ENCODE measurements at places on chromosomes 4 and X.

GRCh38 chr4:4866124-4866865 lies 6.8 kb downstream of the MSX1 start:
- DNase-seq = no peak

DNA sequence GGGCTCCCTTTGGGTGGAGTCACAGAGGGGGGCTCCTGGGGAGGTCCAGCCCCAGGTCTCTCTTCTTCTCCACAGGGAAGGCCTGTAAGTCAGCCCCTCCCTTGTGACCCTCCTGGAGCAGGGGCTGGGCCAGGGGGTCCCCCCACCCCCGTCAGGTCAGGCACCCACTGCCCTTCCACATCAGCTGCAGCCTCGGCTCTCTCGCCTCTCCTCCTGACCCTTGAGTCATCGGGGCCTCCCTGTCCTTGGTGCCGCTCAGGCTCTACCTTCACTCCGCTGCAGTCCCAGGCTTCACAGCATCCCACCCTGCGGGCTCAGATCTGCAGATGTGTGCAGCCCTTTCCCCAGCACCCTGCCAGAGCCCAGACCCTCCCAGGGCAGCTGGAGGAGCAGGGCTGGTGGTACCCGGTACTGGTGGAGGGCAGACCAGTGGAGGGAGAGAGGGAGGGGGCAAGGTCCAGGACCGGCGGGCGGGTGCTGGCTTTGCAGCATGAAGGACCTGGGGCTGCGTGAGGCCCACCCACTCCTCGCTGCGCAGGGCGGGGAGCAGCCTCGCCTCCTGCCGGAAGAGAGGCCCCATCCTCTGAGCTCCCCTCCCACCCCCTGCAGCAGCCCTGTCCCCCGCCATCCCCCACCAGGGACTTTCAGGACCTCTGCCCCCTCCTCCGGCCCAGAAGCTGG lies 117.1 kb downstream of the FAM53A start:
- DNase-seq = no peak

- DNase-seq = no peak
Measured at GRCh38 chrX:16096141-16096540, 27.2 kb upstream of the GRPR start.

DNA sequence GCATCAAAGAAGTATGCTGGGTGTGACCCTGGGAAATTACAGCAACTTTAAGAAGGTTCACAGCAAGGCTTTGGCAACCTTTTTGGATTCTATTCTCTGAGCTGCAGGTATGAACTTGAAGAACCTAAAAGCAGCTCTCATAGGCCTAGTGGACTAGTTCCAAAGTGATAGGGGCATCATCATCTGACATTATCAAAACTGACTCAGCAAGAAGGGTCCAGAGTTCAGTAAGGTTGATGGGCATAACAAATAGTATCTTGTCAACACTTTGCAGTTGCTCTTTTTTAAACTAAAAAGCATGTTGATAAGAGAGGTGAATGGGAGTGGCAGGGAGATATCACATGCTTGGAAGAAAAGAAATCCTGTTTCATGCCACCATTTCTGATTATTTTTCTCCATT lies 249.3 kb downstream of the ZNF674 start:
- DNase-seq = no peak

DNA sequence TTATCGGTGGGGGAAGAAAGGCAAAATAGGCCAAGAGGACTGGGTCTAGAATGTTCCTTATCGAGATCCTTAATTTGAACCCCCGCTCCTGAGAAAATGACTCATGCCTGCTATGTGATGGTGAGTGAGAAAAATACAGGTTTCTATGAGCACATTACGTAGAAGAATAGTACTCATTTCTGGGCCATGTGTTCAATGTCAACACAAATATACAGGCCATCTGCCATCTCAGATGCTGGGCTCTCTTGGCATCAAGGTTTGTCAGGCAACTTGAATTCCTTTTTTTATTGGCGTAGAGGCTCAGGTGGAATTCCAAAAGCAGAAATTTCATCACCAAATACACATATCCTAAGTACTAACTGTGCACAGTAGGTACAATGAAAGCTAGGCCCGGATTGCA lies 81.4 kb upstream of the TRIM2 start:
- DNase-seq = no peak

DNA sequence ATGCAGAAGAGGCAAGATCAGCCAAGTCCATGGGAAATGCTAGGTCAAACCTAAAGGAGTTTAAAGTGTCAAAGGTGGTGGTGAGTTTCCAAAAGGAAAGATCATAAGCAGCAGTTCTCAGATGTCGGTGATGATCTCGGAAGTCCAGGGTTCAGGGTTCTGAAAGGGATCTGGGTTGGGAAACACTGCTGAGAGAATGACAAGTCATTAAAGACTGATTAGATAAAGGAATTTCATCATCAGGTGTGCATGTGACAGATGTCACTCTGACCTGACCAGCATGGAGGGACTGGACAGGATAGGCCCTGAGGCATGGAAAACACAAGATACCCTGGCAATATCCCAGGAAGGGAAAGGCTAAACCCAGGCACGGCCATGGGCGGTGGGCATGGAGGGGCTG lies 195.7 kb upstream of the TBL1X start:
- no peak for DNase-seq

DNA sequence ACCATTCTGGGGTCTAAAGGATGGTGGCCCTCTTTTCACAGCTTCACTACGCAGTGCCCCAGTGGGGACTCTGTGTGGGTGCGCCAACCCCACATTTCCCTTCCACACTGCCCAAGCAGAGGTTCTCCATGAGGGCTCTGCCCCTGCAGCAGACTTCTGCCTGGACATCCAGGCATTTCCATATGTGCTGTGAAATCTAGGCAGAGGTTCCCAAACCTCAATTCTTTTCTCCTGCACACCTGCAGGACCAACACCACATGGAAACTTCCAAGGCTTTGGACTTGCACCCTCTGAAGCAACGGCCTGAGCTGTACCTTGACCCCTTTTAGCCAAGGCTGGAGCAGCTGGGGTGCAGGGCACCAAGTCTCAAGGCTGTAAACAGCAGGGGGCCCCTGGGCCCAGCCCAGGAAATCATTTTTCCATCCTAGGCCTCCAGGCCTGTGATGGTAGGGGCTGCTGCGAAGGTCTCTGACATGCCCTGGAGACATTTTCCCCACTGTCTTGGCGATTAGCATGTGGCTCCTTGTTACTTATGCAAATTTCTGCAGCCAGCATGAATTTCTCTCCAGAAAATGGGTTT lies 30.1 kb downstream of the HMGB3 start:
- no peak for DNase-seq

DNA sequence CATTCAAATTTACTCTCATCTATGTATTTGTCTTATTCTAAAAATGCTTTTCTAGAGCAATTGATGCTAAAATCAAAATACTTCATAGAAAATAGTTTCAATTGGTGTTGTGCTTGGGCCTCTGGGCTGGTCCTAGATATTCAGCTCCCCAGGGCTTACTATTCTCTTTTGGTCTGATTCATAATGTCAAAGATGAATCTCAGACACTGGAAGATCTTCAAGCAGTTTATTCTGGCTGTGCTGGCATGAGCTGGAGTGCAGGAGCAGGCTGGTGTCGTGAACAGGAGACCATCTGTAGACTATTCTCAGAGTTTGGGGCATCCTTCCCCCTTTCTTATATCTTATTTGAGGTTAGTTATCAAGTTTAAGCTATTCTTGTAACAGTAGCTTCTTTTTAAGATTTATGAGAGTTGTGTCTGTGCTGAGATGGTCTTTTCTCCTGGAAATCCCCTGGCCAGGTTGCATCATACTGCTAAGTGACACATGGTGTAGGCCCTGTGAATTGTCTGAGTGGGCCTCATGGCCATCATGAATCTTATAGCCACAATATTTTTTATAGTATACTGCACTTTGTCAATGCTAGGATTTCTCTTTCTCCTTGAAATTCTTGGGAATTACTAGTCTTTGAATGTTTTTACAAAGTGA lies 1624.0 kb upstream of the IGFBP7 start:
- no peak for DNase-seq

- no peak for DNase-seq
Measured at GRCh38 chrX:16528620-16529019, 121.3 kb upstream of the S100G start.

DNA sequence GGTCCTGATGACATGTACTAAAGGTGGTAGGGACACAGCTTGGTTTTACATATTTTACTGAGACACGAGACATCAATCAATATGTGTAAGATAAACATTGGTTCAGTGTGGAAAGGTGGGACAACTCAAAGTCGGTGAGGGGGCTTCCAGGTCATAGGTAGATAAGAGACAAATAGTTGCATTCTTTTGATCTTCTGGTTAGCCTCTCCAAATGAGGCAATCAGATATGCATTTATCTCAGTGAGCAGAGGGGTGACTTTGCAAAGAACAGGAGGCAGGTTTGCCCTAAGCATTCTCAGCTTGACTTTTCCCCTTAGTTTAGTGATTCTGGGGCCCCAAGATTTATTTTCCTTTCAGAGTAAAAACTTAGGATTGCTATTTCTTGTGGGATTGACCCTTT lies 706.9 kb downstream of the GLUD2 start:
- DNase-seq = no peak

All from astrocyte of the cerebellum (primary cell).